ENCODE measurements at places on chromosomes 5 and 9.

DNA sequence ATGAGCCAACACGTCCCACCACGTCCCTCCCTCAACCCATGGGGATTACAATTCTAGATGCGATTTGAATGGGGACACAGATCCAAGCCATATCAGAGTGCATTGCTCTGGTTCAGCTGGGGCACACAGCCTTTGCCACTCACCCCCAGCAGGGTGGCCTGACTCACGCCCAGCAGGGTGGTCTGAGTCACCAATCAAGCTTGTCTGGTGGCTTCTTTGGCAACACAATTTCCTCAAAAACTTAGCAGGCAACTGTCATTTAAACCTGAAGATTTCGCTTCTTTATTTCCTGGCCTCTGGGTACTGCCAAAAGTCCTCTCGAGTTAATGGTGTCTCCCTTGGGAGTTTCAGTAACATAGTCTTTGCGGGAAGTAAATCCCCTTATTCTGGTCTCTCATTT is 16.3 kb upstream of the SEMA5A start:
- no peak for ATAC-seq

DNA sequence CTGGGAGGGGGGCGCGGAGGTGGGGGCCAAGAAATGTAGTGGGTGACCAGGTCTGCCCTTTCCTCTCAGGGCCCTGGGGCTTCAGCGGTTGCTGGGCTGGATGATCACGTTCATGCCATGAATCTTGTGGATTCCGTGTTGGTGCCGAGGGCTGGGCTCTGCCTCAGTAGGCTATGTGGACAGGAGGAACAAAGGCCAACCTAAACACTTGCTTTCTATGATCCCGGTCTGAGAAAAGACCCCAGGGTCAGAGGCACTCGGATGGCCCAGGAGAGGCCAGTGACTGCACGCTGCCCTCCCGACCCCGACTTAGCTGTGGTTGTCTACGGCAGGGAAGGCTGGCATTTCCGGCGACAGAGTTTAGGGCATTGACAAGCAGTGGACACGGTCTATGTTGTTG is 26.6 kb downstream of the PHF2 start:
- ATAC-seq: no peak

GRCh38 chr5:6818594-6819511 is 105.6 kb downstream of the TENT4A start:
- no peak for ATAC-seq

GRCh38 chr5:172866802-172867748 is 33.0 kb downstream of the ERGIC1 start:
- peak; percentile 71 for ATAC-seq

- ATAC-seq: no peak
Measured at GRCh38 chr9:124342402-124342775, 72.9 kb downstream of the PSMB7 start.

DNA sequence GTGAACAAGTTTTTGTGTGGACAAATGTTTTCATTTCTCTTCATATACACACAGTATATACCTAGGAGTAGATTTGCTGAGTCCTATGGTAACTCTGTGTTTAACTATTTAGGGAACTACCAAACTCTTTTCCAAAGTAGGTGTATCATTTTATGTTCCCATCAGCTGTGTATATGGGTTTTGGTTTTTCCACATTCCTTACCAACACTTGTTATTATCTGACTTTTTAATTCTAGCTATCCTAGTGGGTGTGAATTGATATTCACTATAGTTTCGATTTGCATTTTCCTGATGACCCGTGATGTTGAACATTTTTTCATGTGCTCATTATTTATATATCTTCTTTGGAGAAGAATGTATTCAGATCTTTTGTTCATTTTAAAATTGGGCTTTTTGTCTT is 3.7 kb downstream of the RGS3 start:
- ATAC-seq: no peak

- ATAC-seq: no peak
Measured at GRCh38 chr5:175290379-175290778, 153.6 kb downstream of the DRD1 start.

- ATAC-seq: no peak
Measured at GRCh38 chr5:89534331-89534730, 651.3 kb upstream of the MEF2C start.

- ATAC-seq: no peak
Measured at GRCh38 chr5:80248378-80248777, 7.5 kb downstream of the SERINC5 start.

GRCh38 chr9:97980479-97980803 is 2.7 kb upstream of the ANP32B start:
- no peak for ATAC-seq

DNA sequence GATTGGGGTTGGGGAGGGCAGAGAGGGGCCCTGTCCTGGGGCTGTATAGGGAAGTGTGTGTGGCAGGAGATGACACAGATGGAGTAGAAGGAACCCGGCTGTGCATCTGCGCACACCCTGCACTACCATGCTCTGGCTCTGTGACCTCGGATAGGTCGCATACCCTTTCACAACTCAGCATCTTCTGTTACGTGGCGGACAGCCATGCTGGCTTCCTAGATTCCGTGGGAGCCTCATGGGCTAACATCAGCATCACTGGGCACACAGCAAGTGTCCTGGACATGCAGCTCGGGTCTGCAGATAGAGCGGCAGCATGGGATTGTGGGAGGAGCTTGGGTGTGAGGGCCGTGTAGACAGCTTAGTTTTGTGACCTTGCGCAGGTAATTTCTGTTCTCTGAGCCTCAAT is 9.2 kb downstream of the ARPC5L start:
- ATAC-seq: no peak

DNA sequence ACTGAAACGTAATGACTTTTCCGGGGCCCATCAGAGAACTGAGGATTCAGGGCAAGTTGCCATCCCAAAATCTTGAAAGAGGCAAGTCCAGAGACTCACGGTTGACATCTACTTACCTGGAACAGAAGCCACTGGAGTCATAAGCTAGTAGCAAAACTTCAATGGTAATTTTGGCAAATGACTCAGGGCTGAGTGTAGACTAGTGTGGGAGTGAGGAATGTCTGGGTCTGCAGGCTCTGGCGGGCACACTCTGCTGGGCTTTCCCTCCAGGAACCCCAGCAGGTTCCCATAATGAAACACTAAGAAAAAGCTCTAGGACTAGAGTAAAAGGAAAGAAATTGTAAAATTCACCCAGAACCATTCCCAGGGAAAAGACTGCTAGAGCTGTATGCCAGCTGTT is 122.9 kb upstream of the NFIL3 start:
- no peak for ATAC-seq

DNA sequence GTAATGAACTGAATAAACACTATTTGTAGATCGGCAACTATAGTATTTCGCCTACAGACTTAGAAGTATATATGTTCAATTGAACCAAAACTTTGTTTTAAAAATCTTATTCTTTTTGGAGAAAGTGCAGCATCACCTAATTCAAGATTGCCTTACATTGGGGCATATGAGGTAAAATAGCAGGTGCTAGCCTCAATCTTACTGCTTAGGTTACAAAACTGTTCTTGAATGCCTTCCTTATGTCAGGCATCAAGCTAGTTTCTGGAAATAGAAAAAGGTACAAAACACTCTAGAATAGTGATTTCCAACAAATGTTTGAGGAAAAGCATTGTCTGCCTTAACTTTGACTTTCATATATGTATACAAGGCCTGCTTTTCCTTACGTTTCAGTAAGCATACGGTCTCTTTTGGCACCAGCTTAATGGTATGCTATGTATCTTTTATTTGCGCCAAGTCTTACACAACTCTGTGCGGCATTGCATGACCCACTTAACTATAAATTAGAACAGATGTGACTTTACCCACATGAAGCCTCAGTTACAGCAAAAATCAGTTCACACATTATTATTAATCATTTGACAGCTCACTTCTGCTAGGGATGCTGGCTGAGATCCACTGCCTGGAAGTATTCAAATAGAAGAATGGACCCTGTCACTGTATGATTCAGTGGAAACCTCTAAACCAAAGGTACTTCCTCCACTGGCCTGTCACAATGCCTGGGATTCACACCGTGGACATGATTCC is 174.1 kb downstream of the PRELID2 start:
- ATAC-seq: no peak

DNA sequence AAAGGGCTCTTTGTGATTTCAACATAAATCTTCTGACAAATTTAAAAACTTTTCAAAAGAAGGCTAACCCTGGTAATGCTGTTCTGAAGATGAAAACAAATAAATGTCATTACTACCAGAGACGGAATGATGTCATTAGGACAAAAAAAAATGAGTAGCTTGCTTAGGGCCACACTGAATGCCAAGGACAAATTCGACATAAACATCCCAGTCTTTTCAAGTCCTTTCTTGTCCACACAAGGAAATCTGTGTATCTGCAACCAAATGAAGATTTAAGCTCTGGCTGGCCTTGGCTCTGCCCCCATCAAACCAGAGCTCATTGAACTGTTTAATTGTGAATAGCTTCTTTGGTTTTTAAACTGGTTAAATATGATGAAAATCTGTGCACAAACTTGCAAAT is 592.7 kb downstream of the TLE1 start:
- ATAC-seq: no peak

DNA sequence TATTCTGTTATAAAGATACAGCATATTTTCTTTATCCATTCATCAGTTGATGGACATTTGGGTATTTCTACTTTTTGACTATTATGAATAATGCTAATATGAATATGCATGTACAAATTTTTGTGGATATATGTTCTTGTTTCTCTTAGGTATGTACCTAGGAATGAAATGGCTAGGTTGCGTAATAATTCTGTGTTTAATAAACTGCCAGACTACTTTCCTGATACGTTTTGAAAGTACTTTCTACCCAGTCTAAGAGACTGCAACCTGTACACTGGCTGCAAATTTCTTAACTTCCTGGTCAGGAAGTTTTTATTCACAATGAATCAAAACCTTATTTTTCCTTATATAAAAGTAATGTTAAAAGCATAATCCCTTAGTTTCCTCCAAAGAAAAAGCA is 93.9 kb upstream of the STARD4 start:
- ATAC-seq: no peak

GRCh38 chr5:142829801-142830220 is 59.6 kb downstream of the ARHGAP26 start:
- ATAC-seq: peak; percentile 59

GRCh38 chr5:176882567-176882903 is 16.6 kb downstream of the HK3 start:
- no peak for ATAC-seq

DNA sequence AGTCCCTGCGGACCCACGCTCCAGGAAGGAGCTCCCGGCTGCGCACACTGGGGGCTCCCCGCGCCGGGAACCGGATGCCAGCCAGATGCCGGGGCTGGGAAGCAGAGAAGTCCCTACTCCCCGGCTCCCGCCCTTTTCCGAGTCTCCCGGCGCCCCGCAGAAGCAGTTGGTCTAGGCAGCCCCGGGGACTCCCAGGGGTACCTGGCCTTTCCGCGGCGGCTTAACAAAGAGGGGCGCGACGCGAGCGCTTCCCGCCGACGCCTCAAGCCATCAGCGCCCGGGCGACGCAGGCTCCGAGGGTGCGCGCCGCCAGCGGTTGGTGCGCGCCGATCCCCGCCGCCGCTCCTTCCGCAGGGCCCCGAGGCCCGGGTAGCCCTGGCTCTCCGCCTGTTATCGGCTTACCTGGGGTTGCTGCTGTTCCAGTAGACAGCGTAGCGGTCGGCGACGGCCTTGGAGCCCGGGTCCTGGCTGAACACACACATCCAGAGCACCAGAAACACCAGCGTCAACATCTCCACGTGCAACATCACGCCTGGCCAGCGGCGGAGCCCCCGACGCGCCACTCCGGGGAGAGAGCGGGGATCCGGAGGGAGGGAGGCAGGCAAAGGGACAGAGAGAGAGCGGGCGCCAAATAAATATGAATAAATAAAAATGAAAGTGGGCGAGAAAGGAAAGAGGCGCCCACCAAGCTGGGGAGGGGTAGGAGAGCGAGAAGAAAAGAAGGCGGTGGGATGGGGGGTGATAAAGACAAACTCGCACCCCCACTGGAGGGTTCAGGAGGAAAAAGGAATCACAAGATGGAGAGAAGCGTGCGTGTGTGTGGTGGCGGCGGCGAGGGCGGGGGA is 428 bp downstream of the EFNA5 start:
- ATAC-seq: no peak

DNA sequence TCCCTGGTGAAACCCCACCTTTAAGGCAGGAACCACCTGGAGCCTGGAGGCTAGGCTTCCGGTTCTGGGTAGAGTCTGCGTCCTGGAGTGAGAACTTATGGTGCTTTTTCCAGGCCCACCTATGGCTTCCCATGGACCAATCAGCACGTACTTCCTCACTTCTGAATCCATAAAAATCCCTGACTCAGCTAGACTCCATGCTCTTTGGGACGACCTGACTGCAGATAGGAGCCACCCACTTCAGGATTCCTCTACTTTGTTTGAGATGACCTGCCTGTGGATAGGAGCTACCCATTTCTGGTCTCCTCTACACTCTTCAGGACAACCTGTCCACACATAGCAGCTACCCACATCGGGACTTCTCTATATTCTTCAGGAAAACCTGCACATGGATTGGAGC is 168.8 kb upstream of the IRX2 start:
- ATAC-seq: no peak

- no peak for ATAC-seq
Measured at GRCh38 chr9:136542241-136543040, 3.4 kb downstream of the NOTCH1 start.

- ATAC-seq: no peak
Measured at GRCh38 chr5:172561151-172561550, 79.9 kb upstream of the NEURL1B start.

- ATAC-seq: no peak
Measured at GRCh38 chr5:60297658-60298057, 402.3 kb downstream of the DEPDC1B start.

GRCh38 chr5:116763987-116764866 is 189.6 kb upstream of the SEMA6A start:
- ATAC-seq: no peak

DNA sequence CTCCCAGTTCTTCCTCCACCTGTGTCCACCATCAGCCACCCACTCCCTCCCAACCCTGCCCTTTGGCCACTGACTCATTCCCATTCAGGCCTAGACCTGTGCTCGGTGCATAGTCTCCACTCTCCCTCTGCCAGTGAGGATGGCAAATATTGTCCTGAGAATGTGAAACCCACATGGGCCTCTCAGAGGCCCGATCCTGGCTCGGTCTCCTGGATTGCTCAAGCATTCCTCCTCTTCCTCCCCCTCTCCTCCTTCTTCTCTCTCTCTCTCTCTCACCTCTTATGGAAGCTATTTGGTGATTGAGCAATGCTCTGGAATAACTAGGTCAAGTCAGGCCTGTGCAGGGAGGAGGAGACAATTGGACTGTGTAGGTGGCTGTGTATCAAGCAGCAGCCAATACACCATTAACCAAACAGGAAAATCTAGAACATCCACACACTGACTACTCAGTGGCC is 99.9 kb downstream of the KLF4 start:
- peak; percentile 91 for ATAC-seq

DNA sequence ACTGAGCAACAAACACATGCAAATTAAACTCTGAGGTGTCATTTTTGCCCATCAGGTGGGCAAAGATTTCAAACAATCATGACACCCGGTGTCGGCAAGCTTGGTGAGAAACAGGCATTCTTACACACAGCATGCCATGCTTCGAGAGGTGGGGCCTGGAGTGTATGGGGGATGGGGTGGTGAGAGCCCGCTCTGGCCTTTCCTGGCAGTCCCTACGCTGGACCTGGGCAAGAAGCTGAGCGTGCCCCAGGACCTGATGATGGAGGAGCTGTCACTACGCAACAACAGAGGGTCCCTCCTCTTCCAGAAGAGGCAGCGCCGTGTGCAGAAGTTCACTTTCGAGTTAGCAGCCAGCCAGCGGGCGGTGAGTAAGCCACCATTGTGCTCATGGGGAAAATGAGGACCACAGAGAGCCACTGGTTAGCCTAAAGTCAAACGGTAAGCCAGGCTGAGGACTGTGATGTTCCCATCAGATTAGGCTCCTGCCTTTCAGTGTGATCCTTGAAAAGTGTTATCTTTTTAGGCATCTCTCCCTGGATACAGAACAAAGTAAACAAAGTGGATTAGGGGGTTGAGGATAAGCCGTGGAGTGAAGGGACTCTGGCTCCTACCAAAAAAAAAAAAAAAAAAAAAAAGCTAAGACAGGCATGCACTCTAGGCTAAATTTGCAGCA is 9.4 kb downstream of the MYOZ3 start:
- no peak for ATAC-seq

Measured in gastroesophageal sphincter (tissue), 4 donors.